ENCODE measurements at places on chromosomes 12 and 14.

DNA sequence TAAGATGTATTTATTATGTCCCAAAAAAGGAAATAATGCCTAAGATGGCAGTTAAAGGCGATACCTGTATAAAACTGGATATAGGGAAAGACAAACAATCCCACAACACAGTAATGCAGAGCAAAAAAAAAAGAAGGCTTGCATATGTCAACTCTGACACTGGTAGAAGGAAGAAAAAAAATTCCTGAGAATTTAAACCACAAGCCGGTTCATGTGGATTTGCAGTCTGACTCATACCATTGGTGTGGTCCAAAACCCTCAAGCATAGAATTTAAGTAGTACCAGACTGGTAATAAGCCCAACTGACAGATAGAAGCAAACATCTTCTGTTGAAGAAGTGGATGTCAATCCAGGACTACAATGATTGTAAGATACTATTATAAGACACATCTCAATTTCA lies 7.2 kb downstream of the DNAI7 start:
- no peak for DNase-seq

DNA sequence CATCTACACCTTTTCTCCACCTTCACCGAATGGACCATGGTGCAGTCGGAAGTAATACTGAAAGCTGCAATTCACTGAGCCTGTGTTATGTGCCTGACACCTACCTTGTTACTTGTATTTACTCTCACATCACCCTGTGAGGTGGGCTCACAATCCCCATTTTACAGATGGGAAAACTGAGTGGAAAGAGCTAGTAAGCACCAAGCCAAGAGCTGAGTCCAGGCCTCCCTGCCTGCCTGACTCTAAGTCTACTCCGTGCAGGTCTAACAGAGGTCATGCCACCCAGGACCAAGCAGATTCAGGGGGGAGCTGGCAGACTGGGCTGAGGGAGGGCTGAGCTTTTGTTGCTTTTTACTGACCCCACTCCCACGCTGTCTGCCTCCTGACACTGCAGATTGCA lies 29.1 kb upstream of the TC2N start:
- no peak for DNase-seq

- no peak for DNase-seq
Observed at GRCh38 chr14:71399057-71399487, 491.8 kb downstream of the PCNX1 start.

DNA sequence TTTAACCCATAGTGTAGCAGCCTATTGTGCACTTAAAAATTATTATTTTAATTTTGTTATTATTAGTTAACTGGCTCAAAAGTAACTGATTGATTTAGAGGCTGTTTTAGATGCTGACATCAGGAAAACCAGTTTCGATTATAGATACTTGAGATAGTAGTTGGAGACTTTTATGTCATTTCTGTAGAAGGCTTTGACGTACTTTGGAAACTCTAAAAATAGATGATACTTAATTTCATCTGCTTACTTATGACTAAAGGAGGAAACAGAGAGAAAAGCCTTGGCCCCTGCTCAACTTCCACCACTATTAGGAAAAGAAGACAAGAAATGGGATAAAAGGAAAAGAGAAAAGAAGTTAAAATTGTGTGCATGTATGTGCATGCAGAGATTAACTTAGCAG lies 219.3 kb upstream of the HMGA2 start:
- no peak for DNase-seq

DNA sequence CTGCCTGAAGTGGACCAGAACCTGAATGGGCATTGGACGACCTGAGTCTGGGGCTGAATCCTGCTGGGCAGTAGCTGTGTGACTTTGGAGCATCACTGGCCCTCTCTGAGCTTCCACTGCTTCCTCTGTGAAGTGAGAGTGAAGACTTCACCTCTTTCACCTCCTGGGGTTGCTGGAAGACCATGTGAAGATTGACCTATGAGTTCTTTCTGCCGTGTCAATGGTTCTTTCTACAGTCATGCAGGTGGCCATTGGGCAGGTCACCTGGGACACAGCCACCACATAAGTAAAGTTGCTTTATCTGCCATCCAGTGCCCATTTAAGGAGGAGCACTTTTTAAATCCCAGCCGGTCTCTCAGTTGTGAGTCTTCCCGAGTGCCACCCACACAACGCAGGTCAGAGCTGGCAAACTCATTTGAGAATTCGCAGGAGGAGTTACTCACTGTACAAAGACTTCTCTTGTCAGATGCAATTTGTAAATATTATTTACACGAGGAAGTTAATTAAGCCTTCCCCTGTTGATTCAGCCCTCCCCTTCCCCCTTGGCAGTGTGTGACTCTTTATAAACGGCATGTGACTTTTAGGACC lies 74.8 kb upstream of the TCL1B start:
- DNase-seq: no peak

DNA sequence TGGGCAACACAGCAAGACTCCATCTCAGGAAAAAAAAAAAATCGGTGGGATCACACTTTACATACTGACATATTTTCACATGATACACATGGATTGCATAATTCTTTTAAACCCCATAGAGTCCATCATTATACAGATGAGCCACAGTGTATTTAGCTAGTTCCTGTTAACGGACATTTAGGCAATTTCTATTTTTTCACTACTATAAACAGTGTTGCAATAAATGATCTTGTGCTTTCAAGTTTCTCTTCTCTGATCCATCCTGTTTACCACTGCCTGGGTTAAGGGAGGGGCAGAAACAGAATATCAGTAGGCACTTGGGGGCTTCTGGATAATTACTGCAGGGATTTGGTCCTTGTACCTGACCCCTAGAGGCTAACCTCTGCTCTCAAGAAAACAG lies 43.4 kb upstream of the SPTLC2 start:
- no peak for DNase-seq

DNA sequence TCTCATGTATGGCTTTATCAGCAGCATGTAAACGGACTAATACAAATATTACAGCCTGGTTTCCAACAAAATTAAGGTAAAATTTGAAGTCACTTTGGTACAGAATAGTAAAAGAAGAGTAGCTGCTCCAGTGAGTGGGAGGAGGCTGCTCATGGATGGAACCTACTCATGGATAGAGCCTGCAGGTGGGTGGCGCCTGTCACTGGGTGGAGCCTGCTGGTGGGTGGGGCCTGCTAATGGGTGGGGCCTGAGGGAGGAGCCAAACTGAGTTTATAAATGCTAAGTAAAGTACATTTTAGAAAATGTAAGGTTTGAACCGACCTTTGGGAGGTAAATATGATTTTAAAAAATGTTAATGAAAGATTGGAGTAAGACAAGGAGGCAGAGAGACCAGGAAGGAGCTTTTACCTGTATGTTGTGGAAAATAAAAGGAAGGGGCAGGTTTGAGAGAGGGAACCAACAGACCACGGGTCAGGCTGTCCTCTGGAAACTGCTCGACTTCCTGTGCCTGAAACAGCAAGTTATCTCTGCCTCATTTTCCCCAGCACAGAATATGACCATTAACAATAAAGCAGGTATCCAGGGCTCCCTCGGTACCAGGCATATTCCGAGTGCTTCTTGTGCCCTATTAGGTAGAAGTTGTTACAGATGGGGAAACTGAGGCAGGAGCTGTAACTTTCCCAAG lies 55.9 kb upstream of the SEL1L start:
- no peak for DNase-seq

DNA sequence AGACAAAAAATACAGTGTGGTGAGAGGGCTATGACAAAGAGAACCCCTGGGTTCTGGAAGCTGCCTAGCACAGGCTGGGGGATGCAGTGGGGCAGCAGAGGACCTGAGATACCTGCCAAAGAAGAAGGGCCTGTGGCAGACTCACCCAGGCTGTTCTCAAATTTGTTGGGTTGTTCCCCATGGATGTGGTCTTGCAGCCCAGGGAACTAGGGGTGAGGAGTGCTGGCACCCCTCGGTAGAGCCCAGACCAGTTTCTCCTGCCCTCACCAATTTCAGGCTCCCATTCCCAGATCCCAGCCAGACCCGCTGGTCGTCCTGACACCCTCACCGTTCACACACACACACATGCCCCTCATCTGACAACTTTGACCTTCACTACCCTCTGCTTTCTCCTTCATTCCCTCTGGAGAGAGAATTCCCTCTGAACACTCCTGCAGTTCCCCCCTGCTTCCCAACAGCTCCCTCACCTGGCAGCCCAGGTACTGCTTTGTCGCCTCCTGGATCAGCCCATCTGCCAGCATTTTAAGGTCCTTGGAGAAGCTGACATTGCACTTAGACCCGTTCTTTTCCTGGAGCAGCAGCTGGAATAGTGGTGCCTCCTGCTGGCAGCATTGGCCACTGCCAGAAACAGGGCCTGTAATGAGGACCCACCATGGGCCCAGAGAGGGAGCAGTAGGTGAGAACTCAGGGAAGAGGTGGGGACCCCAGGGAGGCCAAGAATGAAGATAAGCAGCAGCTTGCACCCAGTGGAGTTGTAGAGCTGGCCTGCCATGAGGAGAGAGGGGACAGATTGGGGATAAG lies 5.9 kb upstream of the GDF11 start:
- peak; percentile 22 for DNase-seq

- DNase-seq: no peak
Observed at GRCh38 chr14:35879151-35879648, 53.1 kb downstream of the BRMS1L start.

DNA sequence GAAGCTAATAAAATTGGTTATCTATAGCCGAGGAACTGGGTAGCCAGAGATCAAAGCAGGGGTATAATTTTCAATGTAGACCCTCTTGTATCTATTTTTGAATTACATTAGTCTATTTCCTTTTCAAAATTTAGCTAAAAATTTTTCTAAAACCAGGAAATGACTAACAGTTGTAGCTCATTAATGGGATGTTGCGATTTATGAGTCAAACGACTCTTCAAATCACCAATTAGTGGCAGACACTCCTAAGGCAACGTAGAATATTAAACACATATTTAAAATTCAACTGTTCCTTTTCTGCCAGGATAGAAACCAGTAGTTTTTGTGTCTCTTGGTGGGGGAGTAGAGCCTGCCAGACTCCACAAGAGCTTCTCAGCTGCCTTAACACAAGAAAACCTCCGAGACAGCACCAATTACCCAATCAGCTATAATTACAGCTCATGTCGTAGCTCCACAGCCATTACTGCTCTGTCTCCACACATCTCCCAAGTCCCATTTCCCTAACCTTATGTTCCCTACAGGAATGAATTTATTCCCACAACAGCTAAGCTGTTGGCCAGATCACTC lies 26.9 kb downstream of the GCN1 start:
- no peak for DNase-seq

GRCh38 chr14:23468704-23469126 lies 788 bp upstream of the NGDN start:
- no peak for DNase-seq

DNA sequence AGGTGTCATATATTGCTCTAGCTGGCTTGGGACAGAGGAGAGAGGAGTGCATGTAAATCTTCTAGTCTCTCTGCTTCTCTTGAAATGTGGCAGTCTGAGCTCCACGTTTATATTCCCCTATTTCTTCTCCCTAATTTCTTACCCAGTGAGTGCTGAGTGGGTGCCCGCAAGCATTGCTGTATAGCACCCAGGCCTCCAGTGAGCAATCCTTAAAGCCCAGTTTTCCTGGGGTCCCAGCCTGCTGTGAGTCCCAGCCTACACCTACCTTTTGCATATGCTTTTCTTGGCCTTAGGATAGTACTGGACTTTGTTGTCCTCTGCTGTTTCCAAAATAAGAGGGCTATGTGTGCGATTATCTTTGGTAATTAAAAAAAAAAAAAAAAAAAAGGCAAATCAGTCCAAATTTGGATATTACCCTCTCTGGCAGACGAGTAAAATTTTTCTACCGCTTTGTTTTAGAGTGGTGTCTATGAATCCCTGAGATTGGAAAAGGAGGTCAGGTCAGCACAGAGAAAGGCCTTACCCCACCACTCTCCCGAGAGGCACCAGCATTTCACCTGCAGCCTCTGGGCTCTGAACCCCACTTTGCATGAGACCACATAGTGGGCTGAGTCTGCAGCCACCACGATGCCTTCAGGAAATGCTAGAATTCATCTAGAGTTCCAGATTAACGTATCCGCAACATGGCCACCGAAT lies 1.1 kb downstream of the MGST1 start:
- DNase-seq: no peak

- no peak for DNase-seq
Observed at GRCh38 chr12:5912437-5913334, 32.4 kb downstream of the ANO2 start.

- no peak for DNase-seq
Observed at GRCh38 chr14:60506010-60506409, 2.9 kb upstream of the SIX6 start.

DNA sequence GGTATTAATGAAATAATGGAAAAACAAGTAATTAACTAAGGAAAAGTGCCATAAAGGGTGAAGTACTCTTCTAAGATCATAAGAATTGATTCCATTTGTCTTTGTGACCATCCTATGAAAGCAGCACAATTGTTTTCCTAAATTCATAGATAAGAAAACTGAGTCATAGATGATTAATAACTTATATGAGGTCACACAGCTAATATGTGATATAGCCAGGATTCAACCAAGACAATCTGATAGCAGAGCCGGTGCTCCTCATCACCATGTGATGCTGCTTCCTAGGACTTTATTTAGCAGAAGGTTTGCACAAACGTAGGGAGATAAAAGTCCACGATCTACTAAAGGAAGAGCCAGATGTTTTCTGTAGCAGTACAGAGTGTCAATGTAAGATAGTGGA lies 181.5 kb upstream of the SYT1 start:
- DNase-seq: no peak

DNA sequence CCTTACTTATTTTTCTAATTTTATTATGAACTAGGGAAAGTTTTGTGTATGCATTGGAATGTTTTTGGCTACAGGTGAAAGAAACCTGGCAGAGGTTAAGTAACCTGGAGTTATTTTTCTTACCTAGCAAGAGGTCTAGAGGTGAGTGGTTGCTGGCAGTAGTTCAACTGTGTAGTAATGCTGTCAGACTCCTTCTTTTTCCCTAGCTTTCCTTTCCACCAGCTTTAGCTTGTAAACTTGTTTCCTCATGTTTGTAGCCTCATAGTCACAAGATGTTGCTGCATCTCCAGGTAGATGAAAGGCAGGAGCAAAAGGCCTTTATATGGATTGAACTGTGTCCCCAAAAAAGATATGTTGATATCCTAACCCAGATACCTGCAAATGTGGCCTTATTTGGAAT lies 105.1 kb upstream of the AMIGO2 start:
- DNase-seq: peak; percentile 45

- peak; percentile 95 for DNase-seq
Observed at GRCh38 chr12:121124402-121125109, 8.1 kb upstream of the P2RX7 start.

DNA sequence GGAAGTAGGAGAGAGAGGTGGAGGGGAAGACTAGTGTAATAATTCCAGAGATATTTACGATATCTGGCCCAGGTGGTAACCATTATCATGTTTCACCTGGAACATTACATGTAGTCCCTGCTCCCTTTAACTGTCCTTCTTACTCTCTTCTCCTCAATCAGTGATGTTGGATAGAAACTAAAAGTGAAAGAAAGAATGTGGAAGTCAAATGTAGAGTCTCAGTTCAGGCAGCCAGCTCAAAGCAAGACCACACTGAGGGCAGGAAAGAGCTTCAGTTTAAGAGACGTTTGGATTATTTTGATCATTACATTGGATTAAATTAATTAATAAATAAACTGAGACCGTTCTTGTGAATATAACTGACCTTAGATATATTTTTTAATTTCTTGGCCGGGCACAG lies 594.4 kb downstream of the FLRT2 start:
- no peak for DNase-seq

All from RWPE1 (cell line).